ENCODE measurements at places on chromosomes 1 and 21.

DNA sequence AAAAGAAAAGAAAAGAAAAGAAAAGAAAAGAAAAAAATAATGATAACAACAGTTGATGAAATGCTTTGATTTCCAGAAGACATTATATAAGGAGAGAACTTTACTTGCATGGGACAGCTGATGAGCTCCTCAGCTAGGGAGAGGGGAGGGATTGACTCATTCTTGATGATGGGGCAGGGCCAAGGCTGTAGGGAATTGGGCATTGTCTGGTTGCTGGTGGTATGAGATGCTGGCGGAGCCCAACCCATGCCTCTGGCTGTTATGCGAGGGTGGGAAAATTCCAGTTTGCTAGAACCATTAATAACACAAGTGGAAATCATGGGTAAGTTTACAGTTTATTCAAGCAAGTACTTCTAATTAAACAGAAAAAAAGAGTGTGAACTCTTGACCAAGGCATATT is 36.0 kb upstream of the KIF26B start:
- no peak for DNase-seq

GRCh38 chr1:107935396-107936064 is 29.4 kb downstream of the VAV3 start:
- no peak for DNase-seq

DNA sequence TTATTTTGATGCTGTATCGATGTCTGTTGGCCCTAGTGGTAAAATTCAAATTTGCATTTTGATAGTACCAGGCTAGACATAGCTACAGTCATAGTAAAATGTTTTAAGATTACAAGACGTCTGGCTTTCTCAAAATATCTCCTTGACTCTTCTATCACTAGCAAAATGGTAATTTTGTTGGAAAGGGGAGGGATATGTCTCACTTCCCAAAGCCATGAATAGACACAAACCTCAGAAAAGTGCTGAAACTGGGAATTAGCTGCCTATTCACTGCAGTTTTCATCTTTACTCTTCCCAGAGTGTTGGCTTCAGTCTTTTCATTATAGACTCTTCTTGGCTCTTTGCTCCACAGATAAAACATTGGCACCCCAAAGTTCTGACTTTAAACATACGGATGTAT is 1009.9 kb downstream of the ADGRL2 start:
- DNase-seq: no peak

DNA sequence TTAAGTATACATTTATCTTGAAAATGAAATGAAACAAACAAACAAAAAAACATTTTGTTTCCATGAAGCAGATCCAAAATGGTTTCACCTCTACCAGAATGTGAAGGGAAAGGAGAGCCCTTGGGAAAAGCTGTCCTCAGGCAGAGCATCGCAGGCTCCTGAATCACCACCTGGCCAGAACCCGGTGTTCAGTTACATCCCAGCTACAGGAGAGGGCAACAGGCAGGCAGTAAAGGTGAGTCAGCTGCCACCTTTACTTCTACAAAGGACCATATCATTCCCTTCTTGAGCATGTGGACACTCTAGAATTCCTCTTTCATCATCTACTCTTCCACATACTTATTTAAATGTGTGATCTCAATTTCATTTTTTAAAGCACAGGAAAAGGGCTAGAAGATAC is 151.2 kb downstream of the PIGK start:
- DNase-seq: no peak

DNA sequence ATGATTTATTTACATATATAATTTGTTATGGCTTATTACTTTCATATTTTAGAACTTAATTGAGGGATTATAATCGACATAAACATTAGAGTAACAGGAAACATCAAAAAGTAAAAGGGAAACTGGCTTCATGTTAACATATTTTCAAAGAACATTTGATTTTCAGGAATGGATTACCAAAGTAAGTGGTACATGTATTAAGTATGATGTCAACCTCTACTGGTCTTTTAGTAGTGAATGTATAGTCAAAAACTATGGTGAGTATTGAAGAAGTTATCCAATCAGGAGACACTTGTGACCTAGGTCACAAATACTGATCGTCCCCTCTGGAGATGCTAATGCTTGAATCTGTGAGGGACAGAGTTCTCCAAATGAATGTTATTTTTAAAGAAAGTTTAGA is 768.9 kb upstream of the ADGRL4 start:
- no peak for DNase-seq

- DNase-seq: peak; percentile 83
Observed at GRCh38 chr21:31873696-31874599, 1.1 kb downstream of the HUNK start.

DNA sequence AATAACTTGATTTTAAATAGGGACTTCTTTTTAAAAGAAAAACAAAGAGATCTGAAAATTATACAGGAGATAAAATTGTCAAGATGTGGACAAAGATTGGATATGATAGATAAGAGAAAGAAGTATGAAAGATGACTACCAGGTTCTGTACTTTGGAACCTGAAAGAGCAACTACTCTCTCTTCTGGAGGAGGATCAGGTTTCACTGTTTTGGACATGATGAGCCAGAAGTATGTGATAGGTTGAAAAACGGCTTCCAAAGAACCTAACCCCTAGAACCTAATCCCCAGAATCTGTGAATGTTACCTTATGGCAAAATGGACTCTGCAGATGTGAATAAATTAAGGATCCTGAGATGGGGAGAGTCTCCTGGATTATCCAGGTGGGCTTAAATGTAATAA is 26.2 kb downstream of the RSBN1 start:
- DNase-seq: no peak

DNA sequence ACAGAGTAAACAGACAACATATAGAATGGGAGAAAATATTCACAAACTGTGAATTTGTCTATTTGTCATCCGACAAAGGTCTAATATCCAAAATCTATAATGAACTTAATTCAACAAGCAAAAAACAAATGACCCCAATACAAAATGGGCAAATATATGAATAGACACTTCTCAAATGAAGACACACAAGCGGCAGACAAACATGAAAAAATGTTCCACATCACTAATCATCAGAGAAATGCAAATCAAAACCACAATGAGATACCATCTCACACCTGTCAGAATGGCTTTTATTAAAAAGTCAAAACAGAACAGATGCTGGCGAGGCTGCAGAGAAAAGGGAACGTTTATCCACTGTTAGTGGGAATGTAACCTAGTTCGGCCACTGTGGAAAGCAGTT is 72.7 kb downstream of the SMYD3 start:
- DNase-seq: no peak

DNA sequence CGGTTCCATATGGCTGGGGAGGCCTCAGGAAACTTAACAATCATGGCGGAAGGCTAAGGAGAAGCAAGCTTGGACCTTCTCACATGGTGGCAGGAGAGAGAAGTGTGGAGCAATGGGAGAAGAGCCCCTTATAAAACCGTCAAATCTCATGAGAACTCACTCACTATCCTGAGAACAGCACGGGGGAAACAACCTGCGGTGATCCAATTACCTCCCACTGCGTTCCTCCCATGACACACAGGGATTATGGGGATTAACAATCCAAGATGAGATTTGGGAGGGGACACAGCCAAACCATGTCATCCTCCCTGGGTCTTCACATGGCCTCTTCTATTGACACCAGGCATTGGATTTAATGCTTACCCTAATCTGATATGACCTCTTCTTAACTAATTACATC is 455.1 kb upstream of the VAMP3 start:
- no peak for DNase-seq

GRCh38 chr1:156936721-156937220 is 16.3 kb downstream of the LRRC71 start:
- DNase-seq: no peak

DNA sequence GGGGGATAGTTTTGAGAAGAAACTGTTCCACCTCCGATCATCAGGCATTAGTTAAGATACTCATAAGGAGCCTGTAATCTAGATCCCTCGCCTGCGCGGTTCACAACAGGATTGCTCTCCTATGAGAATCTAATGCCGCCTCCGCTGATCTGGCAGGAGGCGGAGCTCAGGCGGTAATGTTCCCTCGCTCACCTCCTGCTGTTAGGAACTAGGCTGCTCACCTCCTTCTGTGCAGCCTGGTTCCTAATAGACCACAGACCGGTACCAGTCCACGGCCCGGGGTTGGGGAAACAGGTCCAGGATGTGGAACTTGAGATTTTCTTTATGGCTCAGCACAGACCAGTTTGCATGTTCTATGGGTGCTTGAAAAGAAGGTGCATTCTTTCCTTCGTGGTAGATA is 27.2 kb upstream of the FAM3B start:
- no peak for DNase-seq

DNA sequence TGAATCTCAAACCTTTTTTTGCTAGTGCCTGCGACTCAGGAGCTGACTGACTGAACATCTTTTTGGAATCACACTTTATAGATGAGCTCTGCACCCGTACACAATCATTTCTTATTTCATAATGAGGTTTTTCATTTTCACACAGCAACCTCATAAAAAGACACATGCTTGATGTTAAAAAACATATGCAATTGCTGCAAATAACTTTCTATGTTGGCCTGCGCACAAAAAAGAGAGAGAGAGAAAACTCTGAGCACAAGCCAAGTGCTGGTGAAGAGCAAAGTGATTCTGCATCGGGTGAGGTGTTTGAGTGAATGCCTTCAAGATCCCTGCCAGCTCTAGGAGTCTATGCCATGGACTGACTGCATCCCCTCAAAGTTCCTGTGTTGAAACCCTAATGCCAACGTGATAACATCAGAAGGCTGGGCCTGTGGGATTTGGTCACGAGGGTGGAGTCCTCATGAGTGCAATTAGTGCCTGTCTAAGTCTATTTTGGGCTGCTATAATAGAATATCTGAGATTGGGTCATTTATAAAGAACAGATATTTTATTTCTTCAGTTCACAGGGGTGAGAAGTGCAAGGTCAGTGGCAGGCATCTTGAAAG is 36.6 kb downstream of the C1orf87 start:
- no peak for DNase-seq

DNA sequence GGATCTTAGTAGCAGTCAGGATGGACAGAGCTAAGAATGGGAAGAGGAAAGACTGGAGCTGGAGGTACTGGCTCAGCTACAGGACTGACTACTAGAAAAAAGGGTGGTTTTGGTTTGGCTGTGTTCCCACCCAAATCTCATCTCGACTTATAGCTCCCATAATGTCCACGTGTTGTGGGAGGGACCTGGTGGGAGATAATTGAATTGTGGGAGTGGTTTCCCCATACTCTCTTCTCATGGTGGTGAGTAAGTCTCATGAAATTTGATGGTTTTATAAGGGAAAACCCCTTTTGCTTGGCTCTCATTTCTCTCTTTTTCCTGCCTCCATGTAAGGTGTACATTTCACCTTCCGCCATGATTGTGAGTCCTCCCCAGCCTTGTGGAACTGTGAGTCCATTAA is 466.5 kb upstream of the DEPDC1 start:
- no peak for DNase-seq

DNA sequence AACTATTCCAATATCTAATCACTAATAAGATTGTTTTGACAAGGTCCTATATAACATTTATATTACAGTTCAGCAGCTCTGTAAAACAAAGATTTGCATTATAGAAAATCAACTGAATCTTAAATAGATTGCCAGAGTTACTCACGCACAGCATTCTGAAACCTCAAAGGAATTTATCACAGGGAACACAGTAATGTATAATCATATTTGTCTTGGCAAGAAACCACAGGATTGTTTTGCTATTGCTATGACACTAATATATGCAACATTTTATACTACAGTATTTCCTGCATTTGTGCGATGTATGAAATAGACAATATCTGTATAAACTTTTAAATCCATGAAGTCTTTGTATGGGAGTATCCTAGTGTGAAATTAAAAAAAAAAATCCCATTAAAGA is 101.4 kb downstream of the PLPPR5 start:
- no peak for DNase-seq

DNA sequence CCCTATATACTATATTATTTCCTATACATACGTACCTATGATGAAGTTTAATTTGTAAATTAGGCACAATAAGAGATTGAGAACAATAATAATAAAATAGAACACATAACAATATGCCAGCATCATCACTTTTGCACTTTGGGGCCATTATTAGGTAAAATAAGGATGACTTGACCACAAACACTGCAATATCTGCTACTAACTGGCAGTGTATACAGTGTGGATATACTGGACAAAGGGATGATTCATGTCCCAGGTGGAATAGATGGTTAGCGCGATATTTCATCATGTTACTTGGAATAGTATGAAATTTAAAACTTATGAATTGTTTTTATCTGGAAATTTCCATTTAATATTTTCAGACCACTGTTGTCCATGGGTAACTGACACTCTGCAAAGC is 35.4 kb upstream of the TXLNA start:
- no peak for DNase-seq

DNA sequence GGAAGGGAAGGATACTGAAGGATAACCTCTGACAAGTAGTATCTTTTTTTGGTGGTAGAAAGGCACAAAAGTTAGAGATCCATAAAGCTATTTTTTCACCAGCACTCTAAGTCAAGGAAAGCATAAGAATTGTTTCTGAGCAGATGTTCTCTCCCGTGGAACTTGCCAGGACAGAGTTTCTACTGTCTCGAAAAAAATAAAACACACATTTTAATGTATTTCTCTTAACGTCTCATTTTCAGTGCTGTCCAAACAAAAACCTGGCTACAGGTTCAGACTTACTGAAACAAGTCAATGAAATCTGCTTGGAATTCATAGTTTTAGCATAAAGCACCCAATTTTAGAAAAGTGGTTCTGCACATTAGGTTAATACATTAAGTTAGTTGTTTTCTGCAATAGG is 338.3 kb downstream of the LTN1 start:
- DNase-seq: no peak

- no peak for DNase-seq
Observed at GRCh38 chr1:224542783-224543440, 73.2 kb upstream of the CNIH3 start.

All from glutamatergic neuron (in vitro differentiated cells).